Aorta (tissue), 5 donors: ENCODE measurements at places on chromosomes 3 and 15.

DNA sequence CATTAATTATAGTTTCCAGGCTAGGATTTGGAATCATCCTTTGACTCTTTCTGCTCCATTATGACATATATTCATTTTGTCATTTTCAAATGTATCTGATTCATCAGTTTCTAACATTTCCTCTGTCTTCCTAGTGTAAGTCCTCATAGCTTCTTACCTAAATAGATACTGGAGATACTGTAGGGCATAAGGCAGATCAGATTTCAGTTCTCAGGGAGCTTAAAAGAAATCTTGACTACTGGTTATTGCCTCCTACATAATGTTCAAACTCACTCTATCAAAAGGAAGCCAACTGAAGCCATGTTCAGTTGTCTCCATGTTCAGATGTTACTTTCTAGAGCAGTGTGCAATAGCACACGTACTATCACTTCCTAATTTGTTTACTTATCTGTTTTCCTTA is 29.6 kb upstream of the CTDSPL2 start:
- no peak for DNase-seq

GRCh38 chr3:193764959-193765358 is 172.0 kb downstream of the OPA1 start:
- no peak for DNase-seq

DNA sequence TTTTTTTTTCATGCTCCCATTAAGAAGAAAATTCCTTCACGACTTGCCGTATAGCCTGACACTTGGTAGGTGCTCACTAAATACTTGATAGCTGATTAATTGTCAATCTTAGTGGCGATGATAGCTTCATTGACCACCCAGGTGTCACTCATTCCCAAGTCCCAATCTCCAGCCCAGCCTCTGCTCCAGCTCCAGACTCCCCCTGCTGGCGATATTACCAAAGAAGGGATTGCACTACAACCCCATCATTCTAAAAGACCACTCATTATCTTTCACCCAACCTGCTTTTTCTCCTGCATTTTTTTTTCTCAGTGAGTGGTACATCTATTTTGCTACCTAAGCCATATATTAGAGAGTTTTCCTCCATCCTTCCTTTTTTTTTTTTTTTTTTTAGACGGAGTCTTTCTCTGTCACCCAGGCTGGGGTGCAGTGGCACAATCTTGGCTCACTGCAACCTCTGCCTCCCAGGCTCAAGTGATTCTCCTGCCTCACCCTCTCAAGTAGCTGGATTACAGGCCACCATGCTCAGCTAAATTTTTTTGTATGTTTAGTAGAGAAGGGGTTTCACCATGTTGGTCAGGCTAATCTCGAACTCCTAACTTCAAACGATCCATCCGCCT is 19.5 kb upstream of the COMMD2 start:
- DNase-seq = no peak

DNA sequence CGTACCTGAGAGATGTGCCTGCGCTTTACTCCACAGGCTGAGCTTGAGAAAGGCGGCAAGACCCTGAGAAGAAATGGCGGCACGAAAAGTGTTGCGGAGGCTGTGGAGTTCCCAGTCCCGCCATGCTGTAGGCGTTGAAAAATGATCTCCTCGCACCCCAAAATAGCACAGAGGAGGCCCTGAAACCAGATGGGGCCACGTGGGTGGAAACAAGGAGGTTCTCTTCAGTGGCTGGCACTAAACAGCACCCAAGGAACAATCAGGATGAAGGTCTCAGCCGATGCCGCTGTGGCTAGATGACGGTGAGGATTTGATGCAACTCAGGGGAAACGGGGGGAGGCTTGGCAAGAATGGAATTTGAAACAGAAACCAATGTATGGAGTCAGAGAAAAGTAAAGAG is 57.3 kb downstream of the TMEM212 start:
- DNase-seq = no peak

GRCh38 chr15:57340682-57341259 is 35.5 kb upstream of the CGNL1 start:
- DNase-seq = no peak

- DNase-seq = no peak
Observed at GRCh38 chr3:132267391-132267993, 49.7 kb upstream of the ACP3 start.

- DNase-seq = no peak
Observed at GRCh38 chr3:183500981-183501704, 54.4 kb downstream of the KLHL6 start.

DNA sequence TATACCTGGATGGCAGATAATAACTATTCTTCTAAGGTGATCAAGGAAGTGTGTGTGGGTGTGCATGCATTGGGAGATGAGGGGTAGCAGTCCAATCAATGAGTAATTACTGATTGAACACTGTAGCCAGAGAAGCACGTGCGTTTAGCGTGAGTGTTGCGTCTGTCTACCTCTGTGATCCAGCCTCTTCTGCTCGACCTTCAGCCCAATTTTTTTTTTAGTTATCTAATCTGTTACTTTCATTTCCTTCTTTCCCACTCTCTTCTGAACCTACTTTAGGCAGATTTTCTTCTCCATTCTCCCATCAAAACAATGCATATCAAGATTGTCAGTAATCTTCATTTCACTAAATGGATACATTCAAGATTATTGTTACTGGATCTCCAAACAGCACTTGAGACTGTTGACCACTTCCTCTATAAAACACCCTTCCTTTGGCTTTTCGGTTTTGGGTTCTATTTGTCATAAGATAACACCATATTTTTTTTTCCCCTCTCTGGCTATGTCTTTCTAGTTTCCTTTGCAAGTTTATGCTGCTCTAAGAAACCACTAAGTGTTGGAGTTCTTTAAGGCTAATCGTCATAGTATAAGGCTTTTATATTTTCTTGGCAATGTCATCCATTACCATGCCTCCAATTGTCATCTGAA is 41.0 kb downstream of the MCTP2 start:
- no peak for DNase-seq

DNA sequence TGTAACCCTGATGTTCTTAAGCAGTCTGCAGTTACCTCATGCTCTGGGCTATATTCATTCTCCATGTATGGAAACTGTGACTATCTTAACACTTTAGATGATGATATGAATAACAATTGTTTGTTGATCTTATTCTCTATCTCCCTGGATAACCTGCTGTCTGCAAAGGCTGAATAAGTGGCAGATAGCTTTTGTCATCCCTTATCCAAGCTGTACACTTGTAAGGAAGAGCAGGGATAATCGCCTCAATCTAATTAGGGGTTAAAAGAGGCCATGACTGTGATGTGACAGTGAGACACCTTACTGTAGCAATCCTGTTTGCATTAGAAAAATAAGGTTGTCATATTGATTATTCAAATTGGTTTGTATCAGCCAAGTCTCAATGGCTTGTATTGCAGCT is 123.9 kb downstream of the RSRC1 start:
- DNase-seq = no peak

- DNase-seq = no peak
Observed at GRCh38 chr3:143132246-143132980, 12.8 kb downstream of the CHST2 start.

DNA sequence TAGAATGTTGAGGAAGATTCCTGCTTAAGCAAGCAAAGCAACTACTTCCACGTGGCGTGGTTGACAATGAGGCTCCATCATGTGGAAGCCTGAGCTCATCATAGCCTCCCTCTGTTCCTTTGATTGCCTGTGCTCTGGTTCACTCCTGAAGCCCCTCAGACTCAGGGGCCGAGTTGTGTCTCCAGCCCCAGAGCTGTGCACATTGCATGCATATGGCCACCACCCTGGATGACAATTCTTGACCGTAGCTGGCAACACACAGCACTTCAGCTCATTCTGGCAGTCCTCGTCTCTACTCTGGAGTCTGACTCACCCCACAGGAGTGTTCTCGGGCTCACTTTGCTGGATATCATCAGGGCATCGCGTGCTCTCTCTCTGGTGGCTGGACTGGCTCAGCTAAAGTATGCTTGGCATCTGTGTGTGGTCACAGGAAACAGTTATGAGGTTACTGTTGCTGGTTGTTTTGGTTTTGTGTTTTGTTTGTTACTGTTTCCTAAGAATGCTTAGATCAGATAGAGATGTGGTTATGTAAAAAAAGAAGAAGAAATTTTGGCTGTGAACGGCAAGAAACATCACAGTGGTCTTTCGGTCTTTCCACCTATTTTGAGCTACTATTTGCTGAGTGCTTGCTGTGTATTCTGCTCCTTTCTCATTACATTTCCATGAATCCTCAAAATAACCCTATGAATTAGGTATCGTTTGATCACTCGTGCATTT is 41.6 kb upstream of the MRPS22 start:
- DNase-seq = no peak

GRCh38 chr3:192929755-192930547 is 12.3 kb upstream of the MB21D2 start:
- DNase-seq = no peak
